ENCODE measurements at places on chromosomes 3 and 15.

GRCh38 chr3:123275691-123276090, 73.9 kb downstream of the SEC22A start:
- no peak for DNase-seq

GRCh38 chr15:99732124-99732750, 1.0 kb downstream of the LYSMD4 start:
- DNase-seq: no peak

- DNase-seq: no peak
Observed at GRCh38 chr3:51035630-51036029, 349.5 kb upstream of the MANF start.

GRCh38 chr15:45645026-45645980, 10.5 kb downstream of the SQOR start:
- no peak for DNase-seq

DNA sequence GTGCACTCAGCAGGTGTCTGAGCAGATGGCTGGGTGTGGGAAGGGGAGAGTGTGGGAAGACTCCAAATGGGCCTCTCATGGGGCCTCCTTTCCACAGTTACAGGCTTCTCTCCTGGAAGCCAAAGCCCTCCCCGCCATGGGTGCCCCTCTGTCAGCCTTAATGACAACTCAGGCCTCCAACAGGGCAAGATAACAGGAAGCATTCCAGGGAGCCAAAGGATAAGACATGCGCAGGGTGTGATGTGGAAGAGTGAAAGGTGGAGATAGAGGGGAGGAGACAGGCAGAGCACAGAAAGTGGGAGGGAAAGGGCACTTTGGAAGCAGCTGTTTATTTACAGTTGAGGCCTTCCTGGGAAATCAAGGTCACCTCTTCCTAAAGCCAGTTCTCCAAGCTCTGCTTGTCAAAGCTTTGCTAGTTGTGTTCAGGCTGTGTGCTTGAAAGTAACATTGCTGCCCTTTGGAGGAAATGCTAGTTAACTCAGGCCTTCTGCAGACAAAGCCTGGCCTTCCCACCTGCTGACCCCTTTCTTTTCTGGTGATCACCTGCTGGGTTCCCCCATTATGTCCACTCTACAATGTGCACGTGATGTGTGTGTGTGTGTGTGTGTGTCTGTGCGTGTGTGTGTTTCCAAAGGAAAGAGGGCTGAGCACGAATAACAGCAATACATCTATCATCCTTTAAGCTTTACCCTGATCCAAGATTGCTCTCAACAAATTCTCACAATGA, 35.2 kb upstream of the SMAD3 start:
- no peak for DNase-seq

DNA sequence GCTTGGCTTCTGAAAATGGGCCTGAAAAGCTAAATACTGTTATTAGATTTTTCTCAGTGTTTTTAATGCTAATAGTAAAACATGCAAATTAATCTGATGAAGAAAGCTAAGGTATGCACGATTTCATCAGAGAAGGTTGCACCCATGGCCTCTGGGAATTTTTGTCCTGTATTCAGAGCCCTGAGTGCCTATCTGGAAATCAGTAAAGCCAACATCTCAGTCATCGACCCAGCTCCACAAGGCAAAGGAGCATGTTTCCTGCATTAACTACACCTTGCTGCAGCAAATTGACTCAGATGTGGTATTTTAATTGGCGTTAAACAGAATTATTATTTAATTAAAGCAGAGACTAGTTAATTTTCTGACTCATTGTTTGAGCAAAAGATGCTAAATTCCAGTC, 49.0 kb upstream of the TP63 start:
- no peak for DNase-seq

DNA sequence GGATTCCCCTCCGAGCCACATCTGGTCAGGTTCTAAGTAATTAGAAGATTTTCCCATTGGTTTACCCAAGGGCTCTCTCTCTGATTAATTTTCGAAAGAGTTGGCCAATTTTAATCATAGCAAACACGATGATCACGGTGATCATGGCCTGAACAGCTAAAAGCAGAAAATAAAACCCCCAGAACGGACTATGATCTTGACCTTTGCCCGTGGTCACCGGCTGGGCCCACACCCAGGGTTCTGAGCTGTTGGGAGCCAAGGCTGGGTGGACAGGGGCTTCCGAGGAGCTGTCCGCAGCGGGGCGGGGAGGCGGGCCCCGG, 2.6 kb downstream of the GP5 start:
- DNase-seq: no peak

DNA sequence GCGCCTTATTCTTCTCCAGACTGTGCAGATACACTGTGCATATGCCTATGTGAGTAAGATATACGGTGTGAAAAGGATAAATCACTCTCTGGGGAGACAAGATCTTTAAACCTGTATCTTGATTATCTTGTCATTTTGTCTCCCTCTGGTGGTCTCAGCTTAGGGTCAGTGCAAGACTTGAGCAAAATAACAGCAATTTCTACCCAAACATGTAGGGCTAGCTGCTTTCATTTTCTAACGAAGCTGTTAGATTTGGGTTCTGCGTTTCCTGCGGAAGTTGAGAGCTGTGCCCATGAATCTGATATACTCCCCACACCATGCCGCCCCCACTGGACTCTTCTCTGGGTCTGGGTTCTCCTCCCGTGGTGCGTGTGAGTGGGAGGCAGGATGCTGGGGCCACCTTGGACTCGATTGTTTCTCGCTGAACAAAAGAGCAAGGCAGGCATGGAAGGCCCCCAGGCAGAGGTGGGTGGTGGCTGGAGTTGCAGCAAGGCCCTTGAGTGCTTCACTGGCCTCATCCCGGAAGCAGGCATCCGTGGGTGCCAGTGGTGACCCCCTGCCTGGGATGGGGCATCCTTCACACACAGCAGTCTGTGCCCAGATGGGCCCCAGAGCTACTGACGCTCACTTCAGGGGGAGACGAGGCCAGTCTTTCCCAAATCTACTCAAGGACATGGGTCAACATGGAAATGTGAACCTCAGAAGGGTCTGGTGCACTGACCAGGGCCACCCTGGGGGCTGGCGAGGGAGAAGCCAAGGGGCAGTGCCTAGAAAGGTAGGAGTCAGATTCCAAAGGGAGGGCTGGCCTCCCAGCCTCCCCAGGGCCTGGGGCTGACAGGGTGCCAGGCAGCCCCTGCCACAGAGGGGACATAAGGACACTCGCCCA, 179.6 kb downstream of the NSMCE3 start:
- no peak for DNase-seq

GRCh38 chr3:64353226-64353625, 128.0 kb upstream of the PRICKLE2 start:
- DNase-seq: no peak

DNA sequence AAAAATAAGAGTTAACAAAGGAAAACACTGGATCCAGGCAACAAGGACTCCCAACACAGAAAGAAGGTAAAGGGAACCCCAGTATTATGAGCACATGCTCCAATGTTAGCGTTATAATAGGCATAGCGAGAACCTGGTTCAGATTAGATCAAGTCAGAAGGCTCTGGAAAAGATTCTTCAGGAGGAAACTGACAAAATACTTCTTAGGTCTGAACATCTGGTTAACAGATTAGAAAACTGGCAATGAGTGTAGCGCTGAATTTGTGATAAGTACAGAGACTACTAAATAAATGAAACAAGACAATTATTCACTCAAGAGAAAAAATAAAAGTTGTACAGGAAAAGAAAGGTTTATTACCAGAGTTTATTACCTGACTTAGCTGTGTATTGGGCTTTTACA, 146.1 kb downstream of the DPH6 start:
- DNase-seq: no peak

- no peak for DNase-seq
Observed at GRCh38 chr15:90884719-90885431, 571 bp downstream of the FES start.

- DNase-seq: no peak
Observed at GRCh38 chr3:99407257-99407656, 231.1 kb upstream of the COL8A1 start.

GRCh38 chr3:124846189-124846588, 41.0 kb downstream of the ITGB5 start:
- no peak for DNase-seq

DNA sequence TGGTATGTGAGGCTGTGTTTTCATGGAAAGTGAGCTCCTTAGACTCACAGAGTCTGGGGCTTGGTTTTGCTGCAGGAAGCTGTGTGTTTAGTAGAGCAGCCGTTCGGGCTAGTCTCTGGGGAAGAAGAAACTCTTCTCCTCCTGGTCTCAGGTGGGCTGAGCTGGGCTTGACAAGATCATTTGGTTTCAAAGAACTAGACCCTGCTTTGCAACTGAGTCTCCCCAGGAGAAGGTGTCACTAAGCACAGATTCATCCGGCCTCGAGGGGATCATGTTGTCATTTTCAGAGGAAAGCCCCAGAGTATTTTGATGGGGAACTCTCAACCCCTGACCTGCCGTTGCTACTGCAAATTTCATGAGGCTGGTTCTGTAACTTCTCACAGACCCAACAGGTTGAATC, 188.5 kb downstream of the FAM43A start:
- DNase-seq: no peak

DNA sequence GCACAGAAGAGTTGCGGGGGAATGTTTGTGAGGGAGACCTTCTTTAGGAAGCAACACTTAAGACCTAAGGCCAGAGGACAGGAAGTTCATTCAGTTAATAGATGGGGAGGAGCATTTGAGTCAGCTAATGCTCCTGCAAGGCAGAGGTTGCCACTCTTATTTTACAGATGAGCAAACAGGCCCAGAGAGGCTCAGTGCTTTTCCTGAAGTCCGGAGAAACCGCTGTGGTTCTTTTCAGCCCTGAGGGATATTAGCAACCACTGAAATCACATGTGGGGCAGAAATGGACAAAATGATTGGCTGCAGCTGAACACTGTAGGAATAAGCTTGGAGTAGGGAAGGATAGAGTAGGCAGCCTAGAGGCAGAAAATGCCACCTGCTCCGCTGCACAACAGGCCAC, 33.3 kb upstream of the RTP4 start:
- no peak for DNase-seq

DNA sequence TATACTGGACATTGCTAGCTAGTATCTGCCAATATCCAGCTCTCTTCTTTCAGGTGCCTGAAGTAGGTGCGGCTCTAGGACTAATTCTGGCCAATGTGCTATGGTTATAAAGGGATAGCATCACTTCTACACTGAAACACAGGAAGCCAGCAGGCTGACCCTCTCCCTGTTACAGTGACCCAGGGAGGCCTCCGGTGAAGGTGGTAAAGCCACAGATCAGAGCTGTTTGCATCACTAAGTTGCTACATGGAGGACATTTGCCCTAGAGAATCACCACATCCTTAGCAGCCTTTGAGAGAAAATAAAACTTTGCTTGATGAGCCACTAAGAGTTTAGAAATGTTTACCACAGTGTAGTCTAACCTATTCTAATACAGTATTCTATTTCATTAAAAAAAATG, 161.4 kb downstream of the CHST2 start:
- DNase-seq: no peak

DNA sequence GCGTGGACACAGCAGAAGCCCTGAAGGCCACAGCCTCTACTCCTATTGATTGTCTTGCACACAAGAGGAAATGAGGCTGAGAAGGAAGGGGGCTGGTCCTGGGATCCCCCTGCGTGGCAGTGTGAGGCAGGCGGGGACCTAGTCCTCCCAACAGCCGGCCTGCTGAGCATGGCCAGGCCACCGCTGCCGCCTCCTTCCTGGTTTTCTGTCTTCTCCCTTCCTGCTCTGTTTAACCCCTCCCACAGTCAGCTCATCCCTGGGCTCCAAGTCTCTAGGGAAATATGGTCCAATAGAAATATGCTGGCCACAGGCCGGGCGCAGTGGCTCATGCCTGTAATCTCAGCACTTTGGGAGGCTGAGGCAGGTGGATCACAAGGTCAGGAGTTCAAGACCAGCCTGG, 42.1 kb upstream of the HES1 start:
- DNase-seq: no peak

DNA sequence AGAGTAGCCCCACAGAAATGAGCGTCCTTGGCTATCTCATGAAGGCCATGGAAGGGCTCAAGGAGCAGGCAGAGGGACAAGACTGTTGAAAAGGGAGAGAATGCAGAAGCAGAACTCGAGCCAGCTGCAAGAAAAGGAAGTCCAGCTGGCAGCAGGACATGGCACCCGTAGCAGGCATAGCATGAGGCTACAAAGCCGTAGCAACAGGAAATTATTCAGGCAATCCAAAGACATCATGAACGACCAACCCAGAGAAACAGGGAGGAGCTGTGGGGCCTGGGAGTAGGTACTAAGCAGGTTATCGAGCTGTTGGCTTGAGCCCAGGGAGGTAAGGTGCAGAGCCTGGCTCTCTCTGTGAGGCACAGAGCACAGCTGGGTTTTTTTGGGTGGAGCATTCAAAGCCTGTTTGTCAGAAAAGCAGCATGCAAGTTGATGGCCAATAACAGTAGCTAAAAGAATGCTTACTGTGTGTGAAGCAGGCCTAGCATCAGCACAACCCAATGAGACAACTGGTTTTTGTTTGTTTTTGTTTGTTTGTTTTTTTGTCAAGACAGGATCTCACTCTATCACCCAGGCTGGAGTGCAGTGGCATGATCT, 144.0 kb upstream of the SMAD3 start:
- no peak for DNase-seq

DNA sequence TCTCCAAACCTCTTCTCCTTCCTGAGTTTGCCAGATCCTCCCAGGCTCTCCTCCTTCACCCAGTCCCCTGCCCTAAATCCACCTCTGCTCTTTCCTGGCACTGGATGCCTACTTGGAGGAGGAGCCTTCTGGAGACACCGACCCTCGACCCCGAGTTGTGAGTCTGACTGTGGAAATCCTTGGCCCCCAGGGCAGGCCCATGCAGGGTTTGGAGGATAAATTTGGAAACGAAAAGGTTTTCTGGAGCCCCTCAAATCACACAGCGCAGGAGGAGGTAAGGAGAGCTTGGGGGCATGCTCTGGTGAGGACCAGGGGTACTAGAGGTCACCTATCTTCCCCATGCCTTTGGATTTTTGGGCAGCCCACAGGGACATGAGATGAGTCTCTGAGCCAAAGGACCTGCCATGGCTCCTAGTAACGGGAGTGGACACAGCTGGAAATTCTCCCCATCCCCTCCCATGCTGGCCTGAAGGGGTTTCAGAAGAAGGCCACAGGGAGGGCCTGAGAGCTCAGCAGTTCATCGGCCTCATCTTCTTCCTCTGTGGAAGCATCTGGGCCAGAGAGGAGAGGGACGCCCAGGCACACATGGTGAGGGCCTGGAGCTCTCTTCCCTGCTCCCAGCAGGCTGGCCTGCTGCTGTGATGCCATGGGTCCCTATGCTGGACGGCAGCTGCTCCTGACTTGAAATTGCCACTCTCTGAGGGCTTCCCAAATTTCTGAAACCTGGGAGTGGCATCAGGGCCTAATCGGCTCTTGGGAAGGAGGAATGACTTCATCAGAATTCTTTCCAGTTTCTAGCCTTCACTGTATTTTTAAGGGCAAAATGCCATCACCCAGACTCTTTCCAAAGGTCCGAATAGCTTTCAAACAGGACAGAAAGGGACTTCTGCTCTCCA, 68.6 kb upstream of the ITGA11 start:
- DNase-seq: no peak

- peak; percentile 43 for DNase-seq
Observed at GRCh38 chr3:186772701-186773417, 10.5 kb upstream of the EIF4A2 start.

DNA sequence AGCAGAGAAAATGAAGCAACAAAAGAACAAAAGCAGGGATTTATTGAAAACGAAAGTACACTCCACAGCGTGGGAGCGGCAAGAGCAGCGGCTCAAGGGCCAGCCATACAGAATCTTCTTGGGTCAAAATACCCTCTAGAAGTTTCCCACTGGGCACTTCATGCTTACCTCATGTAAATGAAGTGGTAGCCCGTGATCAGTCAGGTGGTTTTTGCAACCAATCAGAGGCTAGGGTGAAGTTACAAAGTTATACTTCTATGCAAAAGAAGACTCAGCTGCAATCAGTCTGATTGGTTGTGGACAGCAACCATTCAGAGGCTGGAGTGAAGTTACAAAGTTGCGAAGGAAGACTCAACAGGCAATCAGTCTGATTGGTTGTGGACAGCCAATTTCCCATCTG, 37.8 kb upstream of the TRH start:
- DNase-seq: peak; percentile 4
